ENCODE measurements at places on chromosomes 5 and 9. TPM values are rescaled to one million over a fixed set of nuclear protein-coding genes. Genes with fewer than 3 reads are reported as not detected.

Gene PCSK5
- total RNA-seq, result not detected

Gene PHYHD1
- not detected for total RNA-seq

Gene REEP2
- total RNA-seq, result 2.5 TPM

Gene ARHGEF39
- 4.1 TPM for total RNA-seq

GRCh38 chr5:133778636-133779035 lies 166.3 kb upstream of the FSTL4 start:
- no peaks in the 10 kb centered on the region for H3K27me3 ChIP-seq
- H3K36me3 ChIP-seq, result no peaks in the 10 kb centered on the region
- DNase-seq, result no peak
- H3K4me1 ChIP-seq, result no peaks in the 10 kb centered on the region
- H3K27ac ChIP-seq, result no peak overlapping the region

Gene FGF10
- not detected for total RNA-seq

Gene TMEFF1
- not detected for total RNA-seq

GRCh38 chr5:179772351-179772750 lies 21.4 kb upstream of the LTC4S start:
- no peak for DNase-seq
- H3K4me3 ChIP-seq, result no peak overlapping the region
- H3K36me3 ChIP-seq, result peaks cover 10% of the 10 kb centered on the region

DNA sequence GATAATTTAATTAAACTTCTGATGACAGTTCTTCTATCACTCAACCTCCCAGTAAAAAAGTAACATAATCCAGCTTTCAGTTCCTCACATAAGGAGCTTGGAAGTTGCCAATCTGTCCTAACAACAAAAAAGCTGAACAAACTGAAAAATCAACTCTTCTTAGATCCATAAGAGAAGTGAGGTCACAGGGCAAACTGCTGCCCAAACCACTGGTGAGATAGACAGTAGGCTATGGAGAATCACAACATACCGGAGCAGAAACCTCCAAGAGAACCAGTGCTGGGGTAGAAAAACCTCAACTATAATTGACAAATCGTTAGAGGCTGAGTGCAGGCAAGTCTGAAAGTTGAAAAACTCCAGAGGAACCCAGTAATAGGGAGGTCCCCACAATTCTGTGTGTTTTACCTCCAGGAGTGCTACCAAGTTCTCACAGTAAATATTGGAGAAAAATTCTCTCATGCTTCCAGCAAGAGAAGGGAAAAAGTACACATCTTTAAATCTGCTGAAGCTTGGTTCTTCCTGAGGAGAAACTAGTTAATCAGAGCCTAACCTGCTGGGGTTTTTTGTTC lies 300.0 kb downstream of the PDE4D start:
- H3K27me3 ChIP-seq, result no peaks in the 10 kb centered on the region
- no peak for DNase-seq
- H3K4me3 ChIP-seq, result no peak overlapping the region
- H3K36me3 ChIP-seq, result no peaks in the 10 kb centered on the region
- H3K4me1 ChIP-seq, result peaks cover 35% of the 10 kb centered on the region

- no peak overlapping the region for H3K27ac ChIP-seq
- H3K4me3 ChIP-seq, result no peak overlapping the region
- H3K36me3 ChIP-seq, result no peaks in the 10 kb centered on the region
- H3K27me3 ChIP-seq, result no peaks in the 10 kb centered on the region
Measured at GRCh38 chr5:4537489-4537888, 602.6 kb upstream of the ADAMTS16 start.

DNA sequence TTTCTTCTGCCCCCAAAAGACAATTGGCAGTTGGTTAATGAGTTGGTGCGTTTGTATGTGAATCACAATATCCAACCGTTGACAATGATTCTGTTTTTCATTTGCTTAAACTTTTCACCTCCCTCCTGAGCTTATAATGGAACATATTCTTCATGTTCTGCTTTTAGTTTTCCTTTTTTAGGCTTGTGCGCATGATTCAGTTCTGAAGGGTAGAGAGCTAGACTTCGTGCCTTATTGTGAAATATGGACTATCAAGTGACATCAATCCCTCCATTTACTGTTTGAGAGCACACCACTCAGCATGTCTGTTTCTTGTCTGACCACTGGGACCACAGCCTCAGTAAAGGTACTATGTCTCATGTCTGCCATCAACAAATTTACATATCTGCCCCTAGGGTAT lies 30.5 kb upstream of the LPAR1 start:
- H3K27ac ChIP-seq, result no peak overlapping the region
- no peaks in the 10 kb centered on the region for H3K4me1 ChIP-seq
- no peak overlapping the region for H3K4me3 ChIP-seq
- no peaks in the 10 kb centered on the region for H3K36me3 ChIP-seq
- no peaks in the 10 kb centered on the region for H3K27me3 ChIP-seq
- no peak for DNase-seq

DNA sequence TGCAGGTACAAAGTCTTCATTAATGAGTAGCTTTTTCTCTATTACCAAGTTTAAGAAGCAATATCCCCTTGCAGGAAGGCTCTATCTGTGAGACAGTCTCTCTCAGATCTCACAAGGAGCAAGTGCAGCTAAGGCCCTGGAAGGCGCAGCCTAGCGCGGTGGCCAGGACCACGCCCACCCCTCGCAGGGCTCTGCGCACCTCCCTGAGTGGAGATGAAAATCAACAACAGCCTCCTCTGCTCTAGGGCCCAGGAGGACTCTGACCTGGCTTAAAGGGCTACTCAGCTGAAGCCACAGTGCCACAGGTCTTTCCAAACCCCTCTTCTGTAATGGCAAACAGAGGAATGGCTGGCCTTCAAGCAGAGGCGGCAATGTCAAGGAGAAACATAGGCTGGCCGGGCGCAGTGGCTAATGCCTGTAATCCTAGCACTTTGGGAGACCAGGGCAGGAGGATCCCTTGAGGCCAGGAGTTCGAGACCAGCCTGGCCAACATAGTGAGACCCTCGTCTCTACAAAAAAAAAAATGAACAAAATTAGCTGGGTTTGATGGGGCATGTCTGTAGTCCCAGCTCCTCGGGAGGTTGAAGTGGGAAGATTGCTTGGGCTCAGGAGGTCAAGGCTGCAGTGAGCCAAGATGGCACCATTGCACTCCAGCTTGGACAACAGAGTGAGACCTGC lies 11.9 kb downstream of the SEC16A start:
- H3K27me3 ChIP-seq, result no peaks in the 10 kb centered on the region
- no peak overlapping the region for H3K4me3 ChIP-seq
- peaks cover 4% of the 10 kb centered on the region for H3K36me3 ChIP-seq
- no peak overlapping the region for H3K27ac ChIP-seq

DNA sequence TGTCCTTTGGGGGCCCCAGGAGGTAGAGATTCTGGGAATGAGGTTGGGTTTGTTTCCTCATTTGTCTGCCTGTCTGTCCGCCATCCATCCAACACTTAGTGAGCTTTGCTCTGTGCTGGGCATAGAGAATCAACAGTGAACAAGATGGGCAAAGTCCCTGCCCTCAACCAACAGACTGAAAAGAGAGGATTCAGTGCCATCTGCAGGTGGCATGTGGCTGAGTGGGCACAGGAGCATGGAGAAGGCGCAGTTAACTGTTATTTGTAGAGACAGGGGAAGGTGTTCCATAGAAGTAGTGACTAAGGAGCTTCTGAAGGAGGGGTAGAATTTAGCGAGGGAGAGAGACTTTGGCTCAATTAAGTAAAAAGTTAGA lies 23.1 kb downstream of the POLR1E start:
- H3K4me1 ChIP-seq, result no peaks in the 10 kb centered on the region
- no peaks in the 10 kb centered on the region for H3K36me3 ChIP-seq
- no peak overlapping the region for H3K27ac ChIP-seq
- H3K27me3 ChIP-seq, result no peaks in the 10 kb centered on the region
- no peak overlapping the region for H3K4me3 ChIP-seq
- no peak for DNase-seq

Gene CFAP157
- not detected for total RNA-seq

DNA sequence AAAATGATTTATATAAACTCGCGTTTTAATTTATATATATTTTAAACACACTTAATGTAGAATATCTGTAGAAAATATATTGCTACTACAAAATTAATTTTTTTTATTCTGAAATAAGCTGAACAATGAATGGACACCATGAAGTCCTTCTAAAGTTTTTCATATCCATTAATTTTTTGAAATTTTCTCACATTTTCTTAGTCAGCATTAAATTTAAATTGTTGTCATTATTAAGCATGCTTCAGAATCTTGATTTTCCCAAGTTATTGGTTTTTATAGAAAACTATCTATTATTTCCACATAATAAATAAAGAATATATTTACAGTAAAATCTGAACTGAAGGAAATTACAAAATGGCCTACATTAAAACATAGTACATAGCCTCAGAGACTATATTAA lies 1314.9 kb upstream of the CDH6 start:
- no peak overlapping the region for H3K4me3 ChIP-seq
- no peak overlapping the region for H3K27ac ChIP-seq
- no peaks in the 10 kb centered on the region for H3K27me3 ChIP-seq
- no peaks in the 10 kb centered on the region for H3K36me3 ChIP-seq
- DNase-seq, result no peak
- H3K4me1 ChIP-seq, result no peaks in the 10 kb centered on the region

GRCh38 chr5:80408484-80409366 lies 861 bp downstream of the ZFYVE16 start:
- DNase-seq, result peak; percentile 52
- H3K4me1 ChIP-seq, result peaks cover 7% of the 10 kb centered on the region
- no peak overlapping the region for H3K27ac ChIP-seq
- H3K4me3 ChIP-seq, result peak overlapping the region; percentile 82
- H3K27me3 ChIP-seq, result no peaks in the 10 kb centered on the region

GRCh38 chr9:3992924-3993323 lies 306.9 kb downstream of the GLIS3 start:
- no peak for DNase-seq
- H3K36me3 ChIP-seq, result no peaks in the 10 kb centered on the region
- peak overlapping the region; percentile 43 for H3K27ac ChIP-seq

All from PC-3 (cell line).